Stimulated activated CD8-positive, alpha-beta memory T cell treated with anti-CD3 and anti-CD28 coated beads, Interleukin-7, amount 100 ng/mL, for 48 hours (primary cell): ENCODE measurements at places on chromosomes 1 and 21.

- no peak for DNase-seq
Observed at GRCh38 chr1:29890201-29890959, 654.1 kb downstream of the PTPRU start.

DNA sequence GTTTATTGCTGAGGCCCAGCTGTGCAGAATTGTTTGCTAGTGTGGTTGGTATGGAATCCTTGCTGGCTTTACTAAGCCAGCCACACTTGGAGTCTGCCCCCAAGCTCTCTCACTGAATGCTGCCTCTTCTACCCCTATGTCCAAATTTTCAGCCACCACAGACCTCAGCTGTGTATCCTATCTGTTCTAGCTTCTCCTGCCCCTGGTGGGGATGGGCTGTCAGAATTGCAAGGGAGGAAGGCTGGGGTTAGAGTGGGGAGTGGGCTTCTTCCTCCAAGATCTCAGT is 4.4 kb downstream of the NHLH1 start:
- no peak for DNase-seq

DNA sequence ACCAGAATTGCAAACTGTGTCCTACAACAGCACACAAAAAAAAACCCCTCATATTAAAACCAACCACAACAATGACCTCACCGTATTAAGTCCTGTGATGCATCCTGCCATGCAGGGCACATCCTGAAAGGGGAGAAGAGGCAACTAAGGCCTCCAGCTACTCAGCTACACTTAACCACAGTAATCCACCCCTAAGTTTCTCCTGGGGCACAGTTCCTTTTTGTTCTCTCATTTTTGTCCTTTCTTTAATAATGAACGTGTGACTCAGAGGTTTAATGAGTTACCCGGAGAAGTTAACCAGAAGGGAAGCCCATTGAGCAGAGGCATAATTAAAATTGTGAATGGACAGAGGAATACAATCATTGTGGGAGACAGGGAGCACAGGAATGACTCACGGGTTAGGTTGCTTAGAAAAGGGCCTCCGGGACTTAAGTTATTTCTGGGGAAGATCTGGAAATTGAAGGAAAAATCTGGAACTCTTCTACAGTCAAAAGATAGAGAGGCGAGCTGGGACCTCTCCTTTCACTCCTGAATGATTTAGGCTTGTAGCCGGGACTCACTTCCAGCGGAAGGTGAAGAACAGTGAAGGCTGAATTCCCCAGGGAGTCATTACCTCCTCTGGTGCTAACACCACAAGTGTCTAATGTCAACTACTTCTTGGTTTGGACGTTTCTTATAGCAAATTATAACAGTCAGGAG is 36.9 kb upstream of the HIVEP3 start:
- DNase-seq: no peak

DNA sequence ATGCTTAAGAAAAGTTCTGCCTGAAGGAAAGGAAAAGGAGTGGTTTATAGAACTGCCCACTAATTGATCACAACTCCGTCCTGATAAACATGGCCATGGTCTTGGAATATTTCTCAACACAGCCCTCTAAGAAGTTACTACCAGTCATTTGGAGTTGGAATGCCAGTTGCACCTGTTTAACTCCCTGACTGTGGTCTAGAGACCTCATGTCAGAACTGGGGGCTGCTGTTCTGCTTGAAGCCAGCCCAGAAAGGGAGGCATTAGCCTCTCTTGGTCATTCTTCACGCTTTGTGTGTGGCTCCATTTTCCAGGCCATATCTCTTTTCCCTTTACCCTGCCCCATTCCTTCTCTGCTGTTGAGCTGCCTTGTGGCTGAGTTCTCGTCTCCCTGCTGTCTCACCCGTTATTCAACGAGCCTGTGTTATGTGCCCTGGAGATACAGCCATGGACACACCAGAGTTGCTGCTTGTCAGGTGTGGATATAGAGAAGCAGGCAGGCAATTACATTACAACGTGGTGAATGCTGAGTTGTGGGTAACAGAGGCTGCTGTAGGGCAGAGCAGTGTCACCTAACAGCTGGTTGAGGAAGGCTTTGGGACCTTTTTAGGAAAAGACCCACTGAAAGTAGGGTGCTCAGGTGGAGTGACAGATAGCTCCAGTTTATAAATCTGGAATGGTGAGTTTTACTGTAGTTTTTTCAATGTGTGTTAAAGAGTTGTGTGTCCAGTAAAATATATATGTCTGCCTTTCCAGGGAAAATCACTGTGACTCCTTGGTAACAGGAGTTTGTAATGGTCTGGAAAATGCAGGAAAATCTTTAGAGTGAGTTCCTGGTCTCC is 137.0 kb upstream of the IPO9 start:
- DNase-seq: no peak

- DNase-seq: no peak
Observed at GRCh38 chr1:15692121-15692682, 8.1 kb downstream of the PLEKHM2 start.

GRCh38 chr1:234980645-234981396 is 147.8 kb downstream of the TOMM20 start:
- DNase-seq: peak; percentile 84

DNA sequence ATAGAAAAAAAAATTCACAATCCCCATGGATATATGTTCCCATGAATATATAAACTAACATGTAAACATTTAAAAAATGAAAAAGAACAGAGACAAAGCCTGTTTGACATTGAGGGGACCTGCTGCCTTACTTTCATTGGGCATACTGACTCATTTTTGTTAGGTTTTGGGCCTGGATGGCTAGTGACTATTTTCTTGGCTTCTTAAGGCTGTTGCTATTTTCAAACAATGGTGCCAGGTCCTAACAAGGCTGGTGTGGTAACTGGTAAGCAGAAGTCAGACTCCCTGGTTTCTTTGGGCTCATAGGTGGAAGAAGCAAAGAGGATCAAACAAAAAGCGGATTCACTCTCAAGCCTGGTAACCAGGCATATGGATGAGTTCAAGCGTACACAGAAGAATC is 51.0 kb downstream of the LAMC2 start:
- no peak for DNase-seq

DNA sequence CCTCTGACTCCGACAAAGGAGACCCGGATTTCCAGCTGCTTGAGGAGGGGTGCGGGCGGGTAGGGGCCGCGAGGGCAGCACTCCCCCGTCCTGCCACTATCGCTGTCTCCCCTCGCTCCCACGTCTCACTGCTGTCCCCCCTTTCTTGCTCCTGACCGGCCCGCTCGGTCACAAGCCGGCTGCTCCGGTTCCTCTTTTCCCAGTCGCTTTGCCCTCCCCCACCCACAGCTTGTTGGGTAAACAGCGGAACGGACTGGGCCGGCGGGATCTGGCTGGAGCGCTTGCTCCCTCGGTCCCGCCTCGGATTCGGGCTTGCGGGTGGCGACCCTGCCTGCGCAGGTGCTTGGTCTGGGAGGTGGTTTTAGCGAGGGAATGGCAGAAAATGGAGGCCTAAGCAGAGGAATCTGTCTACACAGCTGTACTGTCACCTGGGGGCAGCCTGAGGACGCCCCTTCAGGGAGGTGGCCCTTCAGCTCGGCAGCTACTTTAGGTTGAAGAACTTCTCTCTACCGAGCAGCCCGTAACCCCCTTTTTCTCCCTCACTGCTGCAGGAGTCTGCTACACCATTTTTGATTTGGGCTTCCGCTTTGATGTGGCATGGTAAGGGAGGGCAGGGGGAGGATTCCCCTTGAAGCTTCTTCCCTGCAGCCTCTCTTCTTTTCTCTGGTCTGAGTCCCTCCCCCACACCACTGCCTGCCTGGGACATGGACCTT is 645 bp downstream of the ATP6V0B start:
- no peak for DNase-seq
